ENCODE measurements at places on chromosomes 11 and 22.

GRCh38 chr11:57325735-57326048, 940 bp upstream of the TNKS1BP1 start:
- peak; percentile 85 for DNase-seq
- peak overlapping the region; percentile 92 for H3K4me3 ChIP-seq
- H3K36me3 ChIP-seq = peaks cover 44% of the 10 kb centered on the region
- peak overlapping the region; percentile 94 for H3K27ac ChIP-seq
- H3K4me1 ChIP-seq = peaks cover 42% of the 10 kb centered on the region

DNA sequence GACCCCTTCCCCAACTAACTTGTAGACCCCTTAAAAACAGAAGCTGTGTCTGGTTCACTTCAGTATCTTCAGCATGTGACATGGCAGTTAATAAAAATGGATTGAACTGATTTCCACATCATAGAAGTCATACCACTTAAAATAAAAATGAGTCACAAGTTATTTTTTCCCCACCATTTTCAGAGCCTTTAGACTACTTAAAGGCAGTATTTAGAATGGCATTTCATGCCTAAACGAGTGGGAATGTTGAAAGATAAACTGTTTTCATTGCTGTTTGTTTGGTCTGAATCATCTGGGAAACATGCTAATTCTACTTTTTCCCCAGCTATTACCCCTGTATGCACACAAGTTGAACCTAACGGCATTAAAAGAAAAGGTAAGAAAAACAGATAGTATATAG, 324.0 kb downstream of the RAB38 start:
- H3K27ac ChIP-seq = peak overlapping the region; percentile 60
- no peaks in the 10 kb centered on the region for H3K36me3 ChIP-seq
- H3K27me3 ChIP-seq = no peaks in the 10 kb centered on the region
- no peak overlapping the region for H3K4me3 ChIP-seq
- H3K4me1 ChIP-seq = no peaks in the 10 kb centered on the region
- DNase-seq = no peak

DNA sequence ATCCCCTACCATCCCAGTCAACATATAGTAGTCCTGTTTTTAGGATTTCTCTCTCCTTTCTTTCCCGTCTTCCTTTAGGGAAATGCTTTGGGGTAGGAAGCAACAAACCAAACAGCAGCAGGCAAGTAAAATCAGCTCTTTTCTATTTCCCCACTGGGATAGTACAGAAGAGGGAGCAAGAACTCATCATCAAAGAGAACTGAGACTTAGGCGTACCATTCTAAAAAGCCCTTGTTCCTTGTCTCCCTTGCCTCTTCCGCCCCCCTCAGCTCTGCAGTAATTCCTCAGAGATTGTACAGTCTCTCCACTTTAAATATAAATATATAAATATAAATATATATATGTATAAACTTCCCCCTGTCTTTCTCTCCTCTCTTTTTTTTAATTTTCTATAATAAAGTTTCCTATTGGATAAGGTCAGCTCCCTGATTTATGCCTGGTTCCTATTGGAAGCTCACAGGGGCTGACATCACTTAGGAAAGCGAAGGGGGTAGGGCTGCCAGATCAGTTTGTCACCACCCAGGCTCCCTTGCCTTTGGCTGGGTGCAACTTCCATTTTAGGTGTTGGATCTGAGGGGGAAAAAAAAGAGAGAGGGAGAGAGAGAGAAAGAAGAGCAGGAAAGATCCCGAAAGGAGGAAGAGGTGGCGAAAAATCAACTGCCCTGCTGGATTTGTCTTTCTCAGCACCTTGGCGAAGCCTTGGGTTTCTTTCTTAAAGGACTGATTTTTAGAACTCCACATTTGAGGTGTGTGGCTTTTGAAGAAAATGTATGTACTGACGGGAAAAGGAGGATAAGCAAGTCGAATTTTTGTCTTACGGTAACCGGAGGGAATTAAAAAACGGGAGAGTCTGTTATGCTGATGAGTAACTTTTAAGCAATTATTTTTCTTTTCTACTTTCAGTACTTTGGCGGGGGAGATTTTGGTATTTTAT, at the start of gene CTNND1:
CTNND1 (plus strand) TSS at position 502 of the 934 bp plus-strand sequence. CDS start 29,677 bp downstream, outside the sequence.
- H3K36me3 ChIP-seq = no peaks in the 10 kb centered on the region
- no peaks in the 10 kb centered on the region for H3K27me3 ChIP-seq
- peak within 1 kb of the TSS; percentile 55 for H3K4me3 ChIP-seq
- H3K4me1 ChIP-seq = peaks cover 26% of the 10 kb centered on the region
- peak within 1 kb of the TSS; percentile 93 for H3K27ac ChIP-seq

DNA sequence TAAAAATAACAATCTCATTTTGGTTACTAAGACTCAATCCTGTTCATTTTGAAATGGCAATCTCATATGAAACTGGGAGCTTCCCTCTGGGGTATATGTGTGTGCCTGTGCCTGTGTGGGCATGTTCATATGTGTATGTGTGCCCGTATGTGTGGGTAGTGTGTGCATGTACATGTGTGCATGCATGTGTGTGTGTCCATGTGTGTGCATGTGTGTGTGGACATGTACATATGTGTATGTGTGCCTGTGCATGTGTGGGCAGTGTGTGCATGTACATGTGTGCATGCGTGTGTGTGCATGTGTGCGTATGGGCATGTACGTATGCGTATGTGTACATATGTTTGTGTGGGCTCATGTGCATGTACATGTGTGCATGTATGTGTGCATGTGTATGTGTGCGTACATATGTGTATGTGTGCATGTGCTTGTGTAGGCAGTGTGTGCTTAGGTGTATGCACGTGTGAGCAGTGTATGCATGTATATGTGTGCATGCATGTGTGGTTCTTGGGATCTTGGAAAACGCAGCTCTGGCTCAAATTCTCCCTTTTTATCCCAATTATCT, 24.5 kb upstream of the CACNG2 start:
- H3K27ac ChIP-seq = no peak overlapping the region
- H3K36me3 ChIP-seq = no peaks in the 10 kb centered on the region
- DNase-seq = no peak
- H3K27me3 ChIP-seq = no peaks in the 10 kb centered on the region

DNA sequence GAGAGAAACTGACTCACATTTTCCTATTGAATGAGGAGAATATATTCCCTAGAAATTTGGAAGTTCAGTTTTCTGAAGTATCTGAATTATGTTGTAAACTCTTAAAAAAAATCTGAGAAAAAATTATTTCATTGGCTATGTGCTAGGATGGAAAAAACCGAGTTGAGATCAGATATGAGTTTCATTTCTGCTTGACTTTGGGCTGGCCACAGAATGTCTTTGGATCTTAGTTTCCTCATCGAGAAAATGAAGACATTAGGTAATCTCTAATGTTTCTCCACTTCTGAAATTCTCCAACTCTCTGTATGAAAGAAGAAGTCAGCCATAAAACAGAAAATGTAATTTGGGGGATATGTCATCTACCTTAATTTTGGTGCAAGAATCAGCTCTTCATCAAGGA, 28.8 kb downstream of the SLN start:
- H3K4me3 ChIP-seq = no peak overlapping the region
- H3K36me3 ChIP-seq = no peaks in the 10 kb centered on the region
- DNase-seq = no peak
- H3K27me3 ChIP-seq = no peaks in the 10 kb centered on the region
- H3K4me1 ChIP-seq = no peaks in the 10 kb centered on the region

DNA sequence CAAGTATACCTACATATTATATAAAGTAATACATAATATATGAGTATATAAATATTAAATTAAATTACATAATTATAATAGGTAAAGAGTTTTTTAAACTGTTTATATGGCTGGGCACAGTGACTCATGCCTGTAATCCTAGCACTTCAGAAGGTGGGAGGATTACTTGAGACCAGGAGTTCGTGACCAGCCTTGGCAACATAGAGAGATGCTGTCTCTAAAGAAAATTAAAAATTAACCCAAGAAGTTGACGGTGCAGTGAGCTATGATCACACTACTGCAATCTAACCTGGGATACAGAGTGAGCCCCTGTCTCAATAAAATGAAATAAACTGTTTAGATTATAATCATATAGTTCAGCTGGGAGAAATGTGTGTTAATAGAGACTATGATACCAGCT, 363.0 kb downstream of the DDX10 start:
- no peak for DNase-seq
- no peaks in the 10 kb centered on the region for H3K36me3 ChIP-seq
- no peak overlapping the region for H3K4me3 ChIP-seq
- no peak overlapping the region for H3K27ac ChIP-seq
- no peaks in the 10 kb centered on the region for H3K4me1 ChIP-seq
- H3K27me3 ChIP-seq = no peaks in the 10 kb centered on the region

DNA sequence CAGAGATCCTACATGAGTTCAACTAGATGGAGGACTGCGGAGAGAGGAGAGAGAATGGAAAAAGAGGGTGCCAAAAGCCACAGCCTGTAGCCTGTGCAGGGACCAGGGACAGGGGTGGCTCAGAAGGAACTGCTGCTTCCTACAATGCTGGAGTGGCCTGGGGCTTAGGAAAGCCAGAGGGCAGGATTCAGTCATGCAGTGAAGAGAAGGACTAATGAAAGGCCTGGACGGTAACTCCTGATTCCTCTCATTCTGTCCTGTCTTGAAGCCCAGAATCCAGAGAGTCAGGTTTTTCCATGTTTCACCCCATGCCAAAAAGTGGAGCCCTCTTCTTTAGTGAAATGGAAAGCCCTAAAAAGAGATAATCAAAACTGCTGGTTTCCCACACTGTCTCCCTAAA, 48.4 kb upstream of the INCENP start:
- no peak overlapping the region for H3K4me3 ChIP-seq
- no peak for DNase-seq
- H3K4me1 ChIP-seq = no peaks in the 10 kb centered on the region
- no peak overlapping the region for H3K27ac ChIP-seq
- H3K36me3 ChIP-seq = no peaks in the 10 kb centered on the region

GRCh38 chr22:44281768-44282637, 30.7 kb downstream of the SHISAL1 start:
- DNase-seq = no peak
- no peaks in the 10 kb centered on the region for H3K36me3 ChIP-seq
- no peaks in the 10 kb centered on the region for H3K27me3 ChIP-seq
- H3K27ac ChIP-seq = no peak overlapping the region
- H3K4me3 ChIP-seq = no peak overlapping the region
- H3K4me1 ChIP-seq = no peaks in the 10 kb centered on the region

GRCh38 chr11:80034801-80035200, 594.0 kb upstream of the TENM4 start:
- H3K27ac ChIP-seq = no peak overlapping the region
- no peaks in the 10 kb centered on the region for H3K27me3 ChIP-seq
- no peaks in the 10 kb centered on the region for H3K36me3 ChIP-seq
- DNase-seq = no peak
- H3K4me1 ChIP-seq = no peaks in the 10 kb centered on the region
- no peak overlapping the region for H3K4me3 ChIP-seq

- no peaks in the 10 kb centered on the region for H3K4me1 ChIP-seq
- no peak overlapping the region for H3K27ac ChIP-seq
- no peak overlapping the region for H3K4me3 ChIP-seq
- no peaks in the 10 kb centered on the region for H3K36me3 ChIP-seq
- no peak for DNase-seq
These were observed 216.3 kb upstream of the TBCEL start for GRCh38 chr11:120807414-120808150.

DNA sequence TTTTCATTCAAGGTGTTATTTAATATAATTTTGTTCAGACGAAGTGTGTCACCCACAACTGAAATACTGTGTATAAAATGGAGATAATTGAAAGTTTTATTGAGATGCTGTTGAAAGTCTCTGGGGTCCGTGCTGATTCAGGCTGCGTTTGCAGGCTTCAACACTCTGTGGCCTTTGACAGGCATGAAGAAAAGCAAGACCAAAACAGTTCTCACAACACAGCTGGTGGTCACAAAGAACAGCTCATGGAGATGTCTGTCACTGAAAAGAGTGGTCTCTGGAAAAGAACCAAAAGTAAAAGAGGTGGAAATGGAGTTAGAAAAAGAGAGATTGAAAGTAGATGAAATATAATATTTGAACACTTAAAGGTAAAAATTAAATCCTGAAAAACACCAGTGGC, 9.8 kb upstream of the MPPED2 start:
- H3K4me3 ChIP-seq = no peak overlapping the region
- no peaks in the 10 kb centered on the region for H3K36me3 ChIP-seq
- H3K27me3 ChIP-seq = no peaks in the 10 kb centered on the region
- no peaks in the 10 kb centered on the region for H3K4me1 ChIP-seq
- no peak overlapping the region for H3K27ac ChIP-seq
